ENCODE measurements at places on chromosomes 6 and 20.

- no peak for DNase-seq
These were observed 333.7 kb downstream of the MEI4 start for GRCh38 chr6:77986380-77987034.

GRCh38 chr6:111477481-111477938 lies 5.5 kb downstream of the REV3L start:
- no peak for DNase-seq

- no peak for DNase-seq
These were observed 9.3 kb downstream of the HNF4A start for GRCh38 chr20:44364780-44365179.

- no peak for DNase-seq
These were observed 223.1 kb upstream of the PRDM1 start for GRCh38 chr6:105862936-105863607.

DNA sequence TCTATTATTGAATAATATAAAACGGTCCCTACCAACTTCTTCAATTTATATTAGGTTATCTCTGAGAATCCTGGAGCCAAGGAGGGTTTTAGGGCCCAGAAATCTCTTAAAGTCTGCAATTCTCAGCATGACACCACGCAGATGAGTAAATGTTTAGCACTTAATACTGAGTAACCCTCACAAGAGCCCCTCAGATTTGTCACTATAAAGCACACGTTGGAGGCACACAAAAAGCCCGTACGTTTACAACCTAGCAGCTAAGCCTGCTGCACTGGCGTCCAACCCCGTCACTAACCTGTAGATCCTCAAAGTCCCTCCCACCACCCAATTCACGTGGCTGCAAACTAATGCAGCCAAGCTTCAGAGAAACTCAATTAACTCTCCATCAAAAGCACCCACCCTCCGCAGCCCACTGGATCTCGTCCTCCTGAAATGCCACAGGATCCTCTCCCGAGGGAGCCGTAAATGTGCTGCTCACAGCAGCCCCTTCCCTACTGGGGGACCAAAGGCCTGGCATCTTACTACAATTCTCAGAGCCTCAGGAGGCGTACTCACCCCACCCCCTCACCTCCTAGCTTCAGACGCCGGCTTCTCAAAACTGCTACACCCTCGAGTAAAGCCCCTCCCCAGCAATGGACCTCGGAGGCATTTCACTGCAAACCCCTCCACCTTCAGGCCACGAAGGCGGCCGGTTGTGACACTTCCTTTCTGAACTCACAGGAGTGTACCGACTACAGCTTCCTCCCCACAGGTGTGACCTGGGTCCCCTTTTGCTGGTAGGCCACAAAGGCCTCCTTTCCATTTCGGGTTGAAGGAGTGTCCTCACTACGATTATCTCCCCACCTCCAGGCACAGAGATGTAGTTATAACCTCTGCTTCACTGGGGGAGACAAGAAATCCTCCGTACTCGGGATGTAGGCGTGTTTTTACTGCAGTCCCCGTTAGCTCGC lies 909 bp downstream of the CPNE1 start:
- DNase-seq, result no peak

GRCh38 chr6:118679327-118679901 lies 28.0 kb upstream of the CEP85L start:
- DNase-seq, result no peak

DNA sequence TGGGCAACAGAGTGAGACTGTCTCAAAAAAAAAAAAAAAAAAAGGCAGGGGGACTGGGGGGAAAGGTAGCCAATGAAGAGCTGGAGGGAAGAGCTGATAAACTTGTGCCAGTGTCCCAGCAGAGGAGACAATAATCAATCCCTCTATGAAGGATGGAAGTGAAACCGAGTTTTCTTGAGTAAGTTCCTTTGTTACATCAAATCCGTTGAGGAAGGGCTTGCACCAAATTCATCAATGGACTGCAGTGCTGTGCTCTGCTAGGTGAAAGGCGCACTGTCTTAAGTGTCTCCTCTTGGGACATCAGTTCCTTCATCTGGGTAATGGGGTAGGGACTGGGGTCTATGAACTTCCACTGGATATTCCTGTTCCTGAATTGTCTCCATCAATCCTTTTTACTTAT lies 3.0 kb upstream of the CRIP3 start:
- DNase-seq, result no peak

DNA sequence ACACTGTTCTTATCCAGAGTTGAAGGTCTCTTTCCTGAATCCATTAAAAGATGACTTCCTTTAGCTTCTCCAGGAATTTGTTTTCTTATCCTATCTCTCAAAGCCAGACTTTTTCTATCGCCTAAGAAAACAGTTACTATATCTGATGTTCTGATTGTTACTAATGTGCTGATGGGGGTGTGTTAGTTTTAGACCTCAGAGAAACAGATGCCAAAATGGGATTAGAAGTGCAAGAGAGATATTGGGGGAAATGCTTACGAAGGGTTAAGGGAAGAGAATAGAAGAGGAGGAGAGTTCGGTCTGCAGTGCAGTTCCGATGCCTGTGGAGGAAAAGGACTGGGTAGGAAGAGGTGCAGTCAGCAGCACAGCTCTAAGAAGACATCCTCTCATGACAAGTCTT lies 35.7 kb upstream of the ADGRG6 start:
- DNase-seq, result no peak

- DNase-seq, result no peak
These were observed 151.5 kb upstream of the LRFN2 start for GRCh38 chr6:40738551-40739193.

GRCh38 chr6:158037021-158037420 lies 55.4 kb downstream of the SYNJ2 start:
- DNase-seq, result no peak

DNA sequence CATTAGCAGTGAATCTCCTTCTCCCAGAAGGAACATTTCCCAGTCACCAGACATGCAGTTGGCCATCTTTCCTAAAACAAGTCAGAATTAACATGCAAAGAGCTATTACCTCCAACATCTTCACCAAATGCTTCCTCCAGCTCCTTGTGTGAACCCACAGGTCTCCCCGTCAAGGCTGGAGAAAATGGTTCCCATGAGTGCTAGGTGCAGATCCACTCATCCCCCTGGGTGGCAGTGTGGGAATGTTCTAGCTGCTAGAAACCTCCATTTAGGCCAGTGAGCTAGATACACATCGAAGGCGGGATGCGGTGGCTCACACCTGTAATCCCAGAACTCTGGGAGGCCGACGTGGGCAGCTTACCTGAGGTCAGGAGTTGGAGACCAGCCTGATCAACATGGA lies 603.9 kb upstream of the SLC35B3 start:
- DNase-seq, result no peak

DNA sequence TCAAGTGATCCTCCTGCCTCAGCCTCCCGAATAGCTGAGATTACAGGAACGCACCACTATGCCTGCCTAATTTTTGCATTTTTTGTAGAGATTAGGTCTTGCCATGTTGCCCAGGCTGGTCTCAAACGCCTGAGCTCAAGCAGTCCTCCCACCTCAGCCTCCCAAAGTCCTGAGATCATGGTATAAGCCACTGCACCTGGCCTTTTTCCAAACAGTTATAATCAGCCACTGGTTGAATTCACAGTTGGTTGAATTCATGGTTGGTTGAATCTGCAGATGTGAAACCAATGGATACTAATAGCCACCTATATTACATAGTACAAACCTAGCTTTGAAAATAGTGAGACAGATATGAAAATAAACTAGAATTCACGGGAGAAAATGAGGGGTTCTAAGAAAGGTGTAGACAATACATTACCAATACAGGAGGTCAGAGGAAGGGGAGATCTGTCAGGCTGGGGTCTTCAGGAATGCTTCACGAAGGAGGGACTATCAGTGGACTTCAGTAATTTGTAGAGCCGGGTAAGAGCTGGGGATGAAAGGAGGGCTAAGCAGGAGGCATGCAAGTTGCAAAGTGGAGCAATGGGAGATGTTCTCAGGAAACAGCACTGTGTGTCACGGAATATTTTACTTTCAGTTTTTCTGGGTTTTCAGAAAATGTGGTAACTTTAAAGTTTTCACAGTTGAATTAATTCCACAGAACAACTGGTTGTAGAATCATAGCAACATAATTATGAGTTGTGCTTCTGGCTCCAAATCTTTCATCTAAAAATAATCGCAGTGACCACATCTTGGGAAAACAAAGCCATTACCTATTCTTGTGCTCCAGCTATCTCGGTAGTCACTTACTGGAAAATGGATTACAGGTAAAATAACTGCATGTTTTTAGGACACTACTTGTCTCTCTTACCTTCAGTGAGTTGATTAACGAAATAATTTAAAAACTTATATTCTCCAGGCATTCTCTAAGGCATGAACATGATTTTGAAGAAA lies 12.9 kb upstream of the CEP85L start:
- DNase-seq, result no peak

DNA sequence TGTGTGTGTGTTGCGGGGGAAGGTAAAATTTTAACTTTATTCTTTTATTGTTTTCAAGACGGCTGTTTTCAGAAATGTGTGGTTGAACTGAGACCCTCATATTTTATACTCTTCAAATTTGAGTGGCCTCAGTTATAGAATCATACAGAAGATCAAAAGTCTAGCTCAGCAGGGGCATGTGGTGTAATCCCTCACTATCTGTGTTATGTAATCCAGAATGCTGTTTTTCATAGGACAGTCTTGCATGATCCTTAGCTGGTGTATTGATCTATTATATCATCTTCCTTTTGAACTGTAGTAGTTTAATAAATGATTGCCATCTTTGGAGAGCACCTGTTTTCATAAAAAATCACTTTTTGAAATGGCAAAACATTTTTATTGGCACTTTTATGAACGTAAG lies 1.4 kb downstream of the PLCB4 start:
- no peak for DNase-seq

DNA sequence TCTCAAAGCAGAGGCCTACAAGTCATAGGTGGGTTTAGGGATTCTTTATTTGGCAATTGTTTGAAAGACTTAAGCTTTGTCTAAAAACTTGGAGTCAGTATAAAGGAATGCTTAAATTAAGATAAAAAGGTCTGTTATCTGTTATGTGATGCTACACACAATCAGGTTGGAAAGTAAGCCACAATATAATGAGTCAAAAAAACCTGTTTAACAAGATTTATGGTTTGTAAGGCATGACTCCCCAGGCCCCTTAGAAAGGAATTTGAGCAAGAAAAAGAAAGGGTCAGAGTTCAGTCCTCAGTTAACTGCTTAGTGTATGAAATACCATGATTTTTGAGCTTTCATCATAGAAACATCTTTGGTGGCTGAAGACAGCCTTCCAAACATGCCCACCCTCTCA lies 66.8 kb upstream of the HMGN3 start:
- DNase-seq, result no peak

- no peak for DNase-seq
These were observed at the start of gene TAGAP for GRCh38 chr6:159044899-159045727. Gene TAGAP, minus strand, starts transcription at chr6:159044991. Its CDS starts 845 bp downstream, at chr6:159044146.

GRCh38 chr6:17059022-17059421 lies 42.8 kb upstream of the STMND1 start:
- no peak for DNase-seq

DNA sequence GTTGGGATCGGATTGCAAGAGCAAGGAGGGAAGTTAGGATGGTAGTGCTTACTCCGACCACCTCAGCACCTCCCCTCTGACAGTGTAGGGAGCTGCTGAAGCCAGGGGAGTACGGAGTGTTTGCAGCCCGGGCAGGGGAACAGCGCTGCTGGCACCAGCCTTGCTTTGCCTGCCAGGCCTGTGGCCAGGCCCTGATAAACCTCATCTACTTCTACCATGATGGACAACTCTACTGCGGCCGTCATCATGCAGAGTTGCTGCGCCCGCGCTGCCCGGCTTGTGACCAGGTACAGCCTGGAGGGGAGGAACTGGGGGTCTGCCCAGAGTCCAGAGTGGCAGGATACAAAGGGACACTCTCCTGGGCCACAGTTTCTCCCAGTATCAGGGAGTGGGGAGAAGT lies 2.2 kb upstream of the TOMM6 start:
- no peak for DNase-seq

DNA sequence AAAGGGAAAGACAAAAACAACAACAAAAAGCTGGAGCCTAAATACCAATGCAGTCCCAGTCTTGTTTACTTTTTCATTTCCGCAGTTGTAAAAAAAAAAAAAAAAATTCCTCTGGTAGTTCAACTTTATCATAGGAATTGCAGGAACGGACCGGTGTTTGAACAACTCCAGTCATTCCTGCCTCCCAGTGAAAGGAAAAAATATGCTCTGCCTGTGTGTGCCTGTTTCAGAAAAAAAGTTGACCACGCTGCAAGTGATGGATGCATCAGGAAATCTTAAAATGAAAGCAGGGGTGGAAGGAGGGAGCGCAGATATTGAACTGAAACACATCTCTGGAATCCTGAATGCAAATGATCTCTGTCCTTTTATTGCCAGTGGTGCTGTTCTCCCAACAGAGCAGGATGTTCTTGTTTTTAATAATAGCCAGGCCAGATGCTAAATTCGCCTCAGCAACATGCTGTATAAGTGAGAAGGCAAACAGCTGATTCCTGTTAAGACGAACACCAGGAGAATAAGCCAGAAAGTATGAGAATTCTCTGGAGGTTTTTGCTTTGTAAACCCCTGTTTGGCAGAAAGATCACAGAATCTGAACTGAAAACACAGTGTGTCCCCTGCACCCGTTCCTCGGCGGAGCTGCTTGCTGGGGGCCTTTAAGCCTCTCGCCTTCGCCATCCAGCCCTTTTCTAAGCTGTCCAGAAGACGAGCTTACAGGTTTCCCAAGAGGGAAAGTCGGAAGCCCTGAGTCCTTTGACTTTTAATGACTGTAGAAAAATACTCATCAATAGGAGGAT lies 178.4 kb upstream of the SUPT3H start:
- no peak for DNase-seq

DNA sequence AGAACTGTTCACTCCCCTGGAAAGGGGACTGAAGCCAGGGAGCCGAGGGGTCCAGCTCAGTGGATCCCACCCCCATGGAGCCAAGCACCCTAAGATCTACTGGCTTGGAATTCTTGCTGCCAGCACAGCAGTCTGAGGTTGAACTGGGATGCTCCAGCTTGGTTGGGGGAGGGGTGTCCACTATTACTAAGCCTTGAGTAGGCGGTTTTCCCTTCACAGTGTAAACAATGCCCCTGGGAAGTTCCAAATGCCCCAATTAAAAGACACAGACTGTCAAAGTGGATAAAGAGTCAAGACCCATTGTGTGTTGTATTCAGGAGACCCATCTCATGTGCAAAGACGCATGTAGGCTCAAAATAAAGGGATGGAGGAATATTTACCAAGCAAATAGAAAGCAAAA lies 150.2 kb downstream of the LPA start:
- DNase-seq, result no peak

DNA sequence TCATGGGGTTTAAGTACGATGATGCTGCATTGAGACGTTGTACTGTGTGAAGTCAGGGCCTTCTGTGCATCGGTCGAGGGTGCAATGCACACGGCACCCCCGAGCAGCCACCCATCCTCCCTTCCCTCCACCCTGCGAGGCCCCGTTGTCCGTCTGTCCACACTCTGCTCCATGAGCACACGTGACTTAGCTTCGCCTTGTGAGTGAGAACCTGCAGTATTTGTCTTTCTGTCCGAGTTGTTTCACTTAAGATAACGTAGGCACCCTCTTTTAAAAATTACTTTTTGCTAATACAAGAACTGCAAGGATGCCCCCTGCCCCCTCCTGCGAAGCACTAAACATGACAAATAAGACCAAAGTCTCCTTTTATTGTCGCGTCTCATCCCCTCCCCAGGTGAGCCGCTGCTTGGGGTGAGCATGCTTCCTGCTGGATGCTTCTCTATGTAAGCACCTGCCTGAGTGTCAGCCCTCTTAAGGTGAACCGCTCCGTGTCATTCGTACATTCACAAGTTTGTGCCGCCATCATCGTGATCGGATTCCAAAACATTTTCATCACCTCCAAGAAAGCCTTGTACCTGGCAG lies 3.6 kb upstream of the RBBP8NL start:
- DNase-seq, result no peak

GRCh38 chr20:56411759-56412472 lies at the start of gene CASS4:
Gene CASS4, plus strand, starts transcription at chr20:56412260. Its CDS starts 199 bp downstream, at chr20:56412459.
- peak; percentile 65 for DNase-seq

- DNase-seq, result no peak
These were observed 8.1 kb downstream of the NEDD9 start for GRCh38 chr6:11224252-11224965.

Data from GM04503 (cell line).